Hematopoietic multipotent progenitor cell treated with erythropoietin and hydrocortisone succinate and interleukin-3 and kit ligand, for 17 days (in vitro differentiated cells): ENCODE measurements at places on chromosomes 7 and 10.

- DNase-seq: no peak
Observed at GRCh38 chr10:78438907-78439809, 405.5 kb downstream of the RPS24 start.

DNA sequence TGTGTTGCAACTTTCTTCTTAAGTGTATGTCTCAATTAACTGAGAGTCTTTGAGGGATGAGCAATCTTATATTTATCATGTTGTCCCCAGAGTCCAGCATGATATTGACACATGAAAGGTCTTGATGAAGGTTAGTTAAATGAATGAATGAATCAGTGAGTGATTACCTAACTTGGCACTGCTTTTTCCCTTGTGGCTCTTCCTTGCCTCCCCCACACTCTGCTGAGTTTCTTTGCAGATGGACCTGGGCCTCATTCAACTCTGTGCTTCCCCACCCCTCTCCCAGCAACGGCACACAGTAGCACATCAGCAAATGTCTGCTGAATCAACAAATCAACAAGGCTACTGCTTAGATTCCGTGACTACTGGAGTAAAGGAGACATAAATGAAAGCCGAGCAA, 235.1 kb upstream of the CXCL12 start:
- no peak for DNase-seq

DNA sequence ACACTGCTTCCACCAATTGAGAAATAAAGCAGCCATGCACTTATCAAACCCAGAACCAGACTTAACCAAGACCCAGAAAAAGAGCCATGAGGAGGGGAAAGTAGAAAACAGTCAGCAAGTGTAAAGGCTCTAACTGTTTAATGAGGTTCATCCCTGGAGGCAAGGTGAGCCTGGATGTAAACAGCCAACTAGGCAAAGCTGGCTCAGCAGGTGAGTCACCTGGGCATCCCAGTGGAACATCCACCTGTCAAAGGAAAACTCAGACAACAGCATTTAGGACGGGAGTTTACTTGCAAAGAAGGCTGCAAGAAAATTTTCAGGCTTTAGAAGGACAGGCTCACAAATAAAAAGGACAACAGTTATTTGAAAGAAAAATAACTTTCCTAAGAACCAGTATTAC, 153.0 kb downstream of the SNX13 start:
- no peak for DNase-seq

DNA sequence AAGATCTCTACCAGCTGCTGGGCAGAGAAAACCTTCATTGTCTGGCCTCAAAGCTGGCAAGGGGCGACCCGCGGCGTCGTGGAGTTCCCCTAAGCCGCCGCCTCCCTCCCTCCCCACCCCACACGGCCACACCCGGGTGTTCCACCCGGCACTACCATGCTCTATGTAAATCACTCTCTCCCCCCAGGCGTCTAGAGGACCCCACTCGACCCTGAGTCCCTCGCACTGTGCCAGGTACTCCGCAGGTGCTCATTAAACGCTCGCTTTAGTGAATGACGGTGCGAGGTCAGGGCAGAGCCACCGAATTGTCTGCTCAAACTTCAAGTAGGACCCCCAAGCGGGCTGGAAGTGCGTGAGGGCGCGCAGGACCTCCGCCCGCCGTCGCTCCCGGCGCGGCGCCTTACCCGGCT, 628 bp downstream of the PARP12 start:
- peak; percentile 48 for DNase-seq

GRCh38 chr10:76550806-76551205, 1086.8 kb downstream of the KCNMA1 start:
- no peak for DNase-seq

DNA sequence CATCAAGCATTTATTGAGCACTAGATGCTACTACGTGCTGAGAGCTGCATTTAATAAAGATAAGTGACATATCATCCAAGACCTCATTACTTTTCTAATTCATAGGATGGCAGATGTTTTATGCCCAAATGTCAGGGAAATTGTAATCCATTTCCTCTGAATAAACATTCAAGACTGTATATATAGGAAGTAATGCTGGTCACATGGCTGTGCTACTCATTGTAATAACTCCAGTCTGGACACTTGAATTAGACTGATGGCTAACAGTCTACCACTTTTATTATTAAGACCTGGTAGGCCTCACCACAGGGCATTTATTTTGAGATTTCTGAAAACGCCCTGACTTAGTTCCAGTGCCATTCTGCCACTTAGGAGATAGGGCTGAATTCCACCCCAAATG, 36.6 kb downstream of the PIK3AP1 start:
- DNase-seq: no peak

DNA sequence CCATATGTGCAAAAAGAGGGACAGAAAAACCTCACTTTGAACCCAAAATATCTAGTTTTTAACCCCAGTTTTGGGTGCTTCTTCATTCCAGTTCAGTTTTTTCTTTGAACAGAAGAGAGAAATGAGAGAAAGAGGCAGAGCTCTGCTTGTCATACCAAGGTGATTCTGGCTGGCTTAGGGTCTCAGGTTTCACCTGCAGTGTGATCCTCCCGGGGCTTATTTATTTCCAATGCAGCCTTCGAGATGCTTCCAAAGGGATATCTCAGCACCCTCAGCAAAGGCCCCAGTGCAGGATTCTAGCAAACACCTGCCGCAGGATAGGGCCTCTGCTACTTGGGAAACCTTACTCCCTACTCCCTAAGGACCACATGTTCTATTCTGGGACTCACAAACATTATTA, 131.3 kb downstream of the WDR11 start:
- no peak for DNase-seq

- DNase-seq: peak; percentile 30
Observed at GRCh38 chr7:155000795-155001194, 2.1 kb downstream of the PAXIP1 start.

GRCh38 chr7:68706291-68706690, 892.0 kb upstream of the AUTS2 start:
- DNase-seq: no peak

DNA sequence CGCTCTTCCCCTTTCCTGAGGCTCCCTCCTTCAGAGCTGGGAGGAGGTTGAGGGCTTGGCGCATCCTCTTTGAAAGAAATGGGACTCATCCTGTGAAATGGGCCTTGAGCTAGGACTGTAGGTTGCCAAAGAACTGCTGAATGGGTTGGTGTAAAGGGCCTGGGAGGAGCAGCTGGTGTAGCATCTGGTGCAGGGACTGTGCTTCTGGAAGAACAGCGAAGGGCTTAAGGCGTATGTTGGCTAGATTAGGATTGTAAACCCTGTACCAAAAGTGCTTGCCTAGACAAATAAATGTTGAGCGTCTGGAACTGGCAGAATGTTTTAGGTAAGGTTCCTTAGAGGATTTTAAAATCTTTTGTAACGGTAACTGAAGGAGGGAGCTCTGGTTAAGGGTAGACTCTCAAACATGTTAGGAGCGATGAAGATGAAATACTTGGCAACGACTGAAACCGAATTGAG, 563 bp downstream of the STAM start:
- DNase-seq: peak; percentile 75
